ENCODE measurements at places on chromosomes 1 and 21.

GRCh38 chr1:32400876-32401631 is 6.8 kb upstream of the BSDC1 start:
- no peak for DNase-seq

DNA sequence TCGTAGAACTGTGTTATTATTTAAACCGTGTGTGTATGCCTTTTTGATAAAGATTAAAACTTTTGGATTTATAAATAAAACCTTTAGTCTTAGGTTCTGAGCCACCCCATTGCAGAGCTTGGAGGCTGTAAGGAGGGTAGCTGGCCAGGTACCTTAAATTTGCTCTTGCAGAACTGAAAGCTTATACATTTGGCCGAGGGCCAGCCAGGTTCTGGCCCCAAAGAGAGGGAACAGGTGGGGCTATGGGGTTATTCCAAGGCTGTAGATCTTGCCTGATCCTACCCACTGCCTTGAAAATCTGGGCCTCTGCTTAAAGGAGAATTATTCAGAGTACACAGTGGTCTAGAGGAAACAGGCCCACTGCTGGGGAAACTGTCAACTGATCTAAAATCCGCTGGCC is 59.6 kb downstream of the CAMK2N1 start:
- no peak for DNase-seq

DNA sequence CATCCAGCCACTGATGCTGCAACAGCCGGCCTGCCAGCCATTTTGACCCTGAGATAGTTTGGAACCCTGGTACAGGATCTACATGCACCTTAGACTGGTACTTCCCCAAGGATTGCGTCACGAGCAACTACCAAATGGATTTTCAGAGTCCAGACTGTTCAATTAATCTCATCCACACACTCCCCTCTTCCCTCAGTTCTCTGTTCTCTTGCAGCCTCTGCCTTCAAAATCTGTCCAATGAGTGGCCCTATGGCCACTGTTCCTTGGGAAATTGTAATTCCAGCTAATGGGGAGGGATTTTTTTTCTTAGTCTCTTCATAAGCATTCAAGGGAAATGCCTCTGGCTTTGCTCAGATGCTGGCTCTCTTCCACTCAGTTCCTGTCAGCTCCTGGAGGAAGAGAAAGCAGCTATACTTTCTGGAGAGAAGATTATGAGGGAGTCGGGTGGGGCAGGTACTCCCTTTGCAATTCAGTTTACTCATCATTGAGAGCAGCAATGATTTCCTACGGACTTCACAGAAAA is 19.8 kb upstream of the UAP1 start:
- peak; percentile 84 for DNase-seq

DNA sequence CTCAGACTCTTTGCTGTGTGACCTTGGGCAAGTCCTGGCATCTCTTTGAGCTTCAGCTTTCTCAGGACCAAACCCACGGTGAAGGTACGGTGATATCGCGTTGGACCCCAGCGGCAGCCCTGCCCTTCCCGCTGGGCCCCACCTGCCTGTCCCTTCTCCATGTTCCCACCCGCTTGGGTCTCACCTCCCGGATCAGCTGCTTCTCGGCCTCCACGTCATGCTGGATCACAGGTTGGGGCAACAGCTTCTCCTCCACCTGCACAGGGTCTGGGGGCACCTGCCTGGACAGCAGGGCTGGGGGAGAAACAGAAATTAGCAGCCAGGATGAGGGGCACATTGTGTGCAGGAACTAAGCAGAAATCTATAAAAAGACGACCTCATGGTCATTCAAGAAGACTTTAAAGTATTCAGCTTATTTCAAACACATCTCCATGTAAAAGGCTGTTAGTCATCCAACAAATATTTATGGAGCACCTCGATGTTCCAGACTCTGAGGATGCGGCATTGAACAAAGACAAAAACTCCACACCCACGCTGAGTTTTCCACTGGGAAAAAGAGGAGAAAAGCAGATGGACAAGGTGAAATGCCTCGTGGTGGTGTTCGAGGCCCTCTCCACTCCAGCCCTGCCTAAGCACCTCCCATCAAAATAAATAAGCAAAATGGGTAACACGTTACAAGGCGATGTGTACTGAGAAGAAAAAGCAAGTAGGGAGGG is 19.5 kb downstream of the KIF17 start:
- DNase-seq = no peak

DNA sequence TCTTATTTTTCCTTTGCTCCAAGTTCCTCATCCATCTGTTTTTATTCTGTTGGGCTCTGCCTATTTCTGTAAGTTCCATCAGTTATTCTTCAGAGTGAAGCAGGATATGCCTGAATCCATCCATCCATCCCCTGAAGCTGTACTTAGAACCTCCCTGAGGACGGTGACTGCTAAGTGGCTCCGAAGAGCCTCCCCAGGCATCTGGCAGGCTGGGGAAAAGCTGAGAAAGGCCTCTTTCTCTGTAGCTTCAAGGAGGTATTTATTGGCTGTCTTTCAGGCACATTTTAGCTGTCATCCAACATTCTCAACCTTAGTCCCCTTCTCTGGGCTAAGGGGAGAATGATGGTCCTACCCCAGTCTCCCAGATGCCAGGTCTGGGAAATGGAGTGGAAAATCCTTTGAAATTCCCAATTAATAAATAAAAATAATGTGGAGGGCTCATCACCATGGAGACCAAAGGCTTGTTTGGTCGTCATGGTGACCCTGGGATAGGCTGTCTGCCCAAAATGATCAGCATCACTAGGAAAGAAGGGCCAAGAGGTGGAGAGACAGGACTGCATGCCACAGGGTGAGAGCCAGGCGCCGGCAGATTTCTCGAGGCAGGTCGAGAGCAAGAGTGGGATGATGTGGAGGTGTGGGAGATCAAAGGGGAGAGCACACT is 82.0 kb downstream of the UBIAD1 start:
- no peak for DNase-seq

GRCh38 chr1:47729685-47730084 is 267.5 kb downstream of the TRABD2B start:
- DNase-seq = no peak
